ENCODE measurements at places on chromosomes 13 and 19. TPM values are rescaled to one million over a fixed set of nuclear protein-coding genes. Genes with fewer than 3 reads are reported as not detected.

GRCh38 chr13:20475927-20476691, 49.5 kb downstream of the CRYL1 start:
- DNase-seq: peak; percentile 79

The CCL25 gene
- 0.22 TPM for polyA plus RNA-seq

GRCh38 chr13:20960663-20961309, 58.2 kb upstream of the XPO4 start:
- DNase-seq: no peak

DNA sequence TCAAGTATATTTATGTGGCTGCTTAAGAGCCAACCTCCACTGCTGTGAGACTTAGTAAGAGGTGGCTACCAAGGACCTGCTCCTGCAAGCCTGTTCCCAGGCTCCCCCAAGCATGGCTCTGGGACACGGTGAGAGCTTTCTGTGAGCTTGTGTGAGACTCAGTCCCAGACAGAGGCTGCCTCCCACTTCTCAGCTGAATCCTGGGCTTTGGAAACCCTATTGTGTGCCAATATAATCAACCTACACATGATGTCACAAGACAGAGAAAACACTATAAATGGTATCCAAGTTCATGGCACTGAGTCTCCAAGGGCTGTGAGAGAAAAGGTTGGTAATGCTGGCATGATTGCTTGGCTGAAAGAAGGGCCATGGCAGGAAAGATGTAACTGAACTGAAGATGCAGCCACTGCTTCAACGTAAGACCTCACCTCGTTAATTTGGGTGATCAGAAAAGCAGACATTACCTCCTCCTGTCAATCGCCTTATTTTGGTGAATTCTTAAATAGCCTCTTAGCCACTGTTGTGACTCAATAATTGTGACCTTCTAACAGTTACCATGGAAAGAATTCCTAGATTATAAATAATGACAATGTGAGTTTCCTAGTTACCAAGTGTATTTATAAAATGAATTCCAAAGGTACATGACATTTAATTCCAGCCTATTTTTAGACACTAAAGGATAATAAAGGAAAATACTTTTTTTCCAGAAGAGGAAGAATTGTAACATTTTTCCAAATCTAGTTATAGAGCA, 332.0 kb downstream of the IRS2 start:
- no peak for DNase-seq

DNA sequence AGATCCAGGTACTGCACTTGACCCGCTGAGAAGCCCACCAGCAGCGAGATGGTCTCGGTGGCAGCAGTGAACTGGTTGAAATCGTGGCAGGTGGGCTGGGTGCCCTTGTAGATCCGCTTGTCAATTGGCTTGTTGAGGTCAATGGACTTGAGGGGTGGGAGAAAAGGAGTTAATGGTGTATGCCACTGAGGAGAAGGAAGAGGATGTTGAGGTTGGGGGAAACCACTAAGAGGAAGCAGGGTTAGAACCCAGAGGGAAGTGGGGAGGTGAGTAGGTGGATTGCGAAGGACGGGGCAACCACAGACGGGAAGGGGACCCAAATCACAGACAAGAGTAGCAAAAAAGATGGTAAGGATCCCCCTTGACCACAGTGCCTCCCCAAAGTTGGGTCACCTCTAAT, 1.7 kb downstream of the DMWD start:
- DNase-seq: peak; percentile 13

- DNase-seq: no peak
Measured at GRCh38 chr19:43560687-43561086, 14.6 kb downstream of the XRCC1 start.

GRCh38 chr19:33309826-33310225, 7.5 kb upstream of the CEBPA start:
- DNase-seq: no peak

DNA sequence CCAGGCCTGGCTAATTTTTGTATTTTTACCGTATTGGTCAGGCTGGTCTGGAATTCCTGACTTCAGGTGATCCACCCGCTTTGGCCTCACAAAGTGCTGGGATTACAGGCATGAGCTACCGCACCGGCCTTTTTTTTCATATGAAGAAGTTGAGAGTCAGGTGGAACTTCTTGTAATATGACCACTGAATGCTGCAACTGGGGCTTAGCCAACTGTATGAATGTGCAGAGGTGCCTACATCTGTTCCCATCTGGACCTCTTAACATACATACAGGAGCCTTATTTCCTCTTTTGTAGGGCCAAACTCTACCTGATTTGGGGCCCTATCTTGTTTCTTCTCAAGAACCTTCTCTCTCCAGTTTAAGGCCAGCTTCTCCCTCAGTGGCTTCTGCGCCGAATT, 11.9 kb upstream of the GGACT start:
- no peak for DNase-seq

- DNase-seq: no peak
Measured at GRCh38 chr13:99653526-99653925, 152.3 kb downstream of the TM9SF2 start.

The ZNF439 gene
- 5.2 TPM for polyA plus RNA-seq

GRCh38 chr13:63308549-63309165, 1893.0 kb upstream of the PCDH20 start:
- DNase-seq: no peak

The TMEM38A gene
- polyA plus RNA-seq: 0.22 TPM

GRCh38 chr19:31639306-31639705, 290.1 kb upstream of the TSHZ3 start:
- no peak for DNase-seq

DNA sequence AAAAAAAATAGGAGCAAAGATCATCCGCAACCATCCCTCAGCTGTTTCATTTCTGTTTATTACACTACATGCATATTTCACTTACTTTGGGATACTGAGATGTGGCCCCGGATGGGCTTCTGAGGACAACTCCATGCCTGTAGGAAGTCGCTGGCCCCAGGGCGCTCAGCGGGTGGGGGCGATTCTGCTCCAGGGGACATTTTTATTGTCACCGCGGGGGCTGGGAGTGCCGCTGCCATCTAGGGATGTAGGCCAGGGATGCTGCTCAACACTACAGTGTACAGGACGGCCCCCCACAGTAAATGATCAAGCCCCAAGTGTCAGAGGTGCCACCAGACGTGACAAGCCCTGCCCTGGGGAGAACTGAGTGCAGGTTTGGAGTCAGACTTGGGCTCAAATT, 6.4 kb upstream of the BST2 start:
- DNase-seq: no peak

DNA sequence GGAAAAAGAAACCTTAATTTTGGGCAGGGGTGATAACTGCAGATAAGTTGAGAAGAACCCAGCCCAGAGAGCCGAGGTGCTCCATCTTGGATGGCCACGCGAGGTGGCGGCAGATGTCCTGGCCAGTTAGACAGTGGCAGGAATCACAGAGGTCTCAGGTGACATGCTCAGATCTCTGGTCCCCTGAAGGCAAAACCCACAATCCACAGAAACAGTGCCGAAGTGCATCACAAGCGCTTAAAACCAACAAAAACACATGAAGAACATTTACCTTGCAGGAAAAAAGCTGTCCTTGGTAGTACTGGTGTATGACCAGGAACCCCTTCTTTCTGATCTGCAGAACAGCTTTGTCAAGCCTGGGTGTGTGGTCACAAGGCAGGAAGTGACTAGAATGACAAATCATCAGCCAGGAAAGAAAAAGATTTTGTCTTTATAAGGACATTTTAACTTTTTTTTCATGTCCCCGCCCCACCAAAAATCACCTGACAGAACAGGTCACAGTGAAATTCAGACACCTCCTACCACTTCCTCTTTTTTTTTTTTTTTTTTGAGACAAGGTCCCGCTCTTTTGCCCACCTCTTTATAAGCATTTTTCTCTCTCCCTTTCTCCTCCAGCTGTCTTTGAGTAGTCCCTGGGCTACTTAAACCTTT, at the start of gene LCP1:
LCP1 (minus strand) TSS at position 338 of the 651 bp plus-strand sequence. CDS start 22,515 bp downstream, outside the sequence.
- peak; percentile 83 for DNase-seq

Measured in naive thymus-derived CD8-positive, alpha-beta T cell (primary cell).